ENCODE measurements at places on chromosomes 4 and X.

GRCh38 chrX:69508610-69509009, 4.5 kb downstream of the NALF2 start:
- no peak for DNase-seq

GRCh38 chr4:55725057-55725456, 89.0 kb upstream of the NMU start:
- no peak for DNase-seq

DNA sequence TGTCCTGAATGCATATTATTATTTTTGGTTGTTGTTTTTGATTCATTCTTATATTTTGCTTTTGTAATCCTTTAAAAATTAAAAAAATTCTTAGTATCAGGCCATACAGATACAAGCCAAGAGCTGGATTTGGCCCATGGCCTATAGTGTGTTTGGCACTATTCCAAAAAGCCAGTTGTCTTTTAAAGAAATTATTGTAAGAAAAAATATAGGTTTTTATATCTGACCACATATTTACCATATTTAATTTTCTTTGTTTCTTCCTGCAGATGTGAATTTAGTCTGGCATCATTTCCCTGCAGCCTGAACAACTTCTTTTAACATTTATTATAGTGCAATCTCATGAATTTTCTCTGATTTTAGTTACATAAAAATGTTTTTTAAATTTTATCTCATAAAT, 652.8 kb upstream of the NR3C2 start:
- no peak for DNase-seq

GRCh38 chr4:8835521-8836365, 35.9 kb downstream of the HMX1 start:
- DNase-seq, result no peak

GRCh38 chr4:54384563-54384962, 155.5 kb downstream of the PDGFRA start:
- peak; percentile 54 for DNase-seq

- no peak for DNase-seq
These were observed 197.1 kb downstream of the RASL11B start for GRCh38 chr4:53059256-53059655.

DNA sequence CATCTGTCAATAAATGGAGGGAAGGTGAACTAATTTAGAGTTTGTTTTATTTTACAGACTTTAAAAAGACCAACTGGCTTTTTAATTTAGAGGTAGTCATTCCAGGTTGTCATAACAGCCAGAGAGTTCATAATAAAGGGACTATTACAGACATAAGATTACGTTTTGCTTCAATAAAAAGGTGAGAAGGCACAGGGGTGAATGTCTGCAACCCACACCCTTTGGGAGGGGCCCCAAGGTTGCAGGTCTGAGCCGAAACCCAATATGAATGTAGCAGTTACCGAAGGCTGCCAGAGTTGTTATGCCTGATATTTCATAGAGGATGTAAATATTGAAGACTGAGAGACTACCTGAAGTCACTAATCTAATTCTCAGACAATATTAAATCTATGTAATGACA, 329.7 kb upstream of the GALNT7 start:
- no peak for DNase-seq

DNA sequence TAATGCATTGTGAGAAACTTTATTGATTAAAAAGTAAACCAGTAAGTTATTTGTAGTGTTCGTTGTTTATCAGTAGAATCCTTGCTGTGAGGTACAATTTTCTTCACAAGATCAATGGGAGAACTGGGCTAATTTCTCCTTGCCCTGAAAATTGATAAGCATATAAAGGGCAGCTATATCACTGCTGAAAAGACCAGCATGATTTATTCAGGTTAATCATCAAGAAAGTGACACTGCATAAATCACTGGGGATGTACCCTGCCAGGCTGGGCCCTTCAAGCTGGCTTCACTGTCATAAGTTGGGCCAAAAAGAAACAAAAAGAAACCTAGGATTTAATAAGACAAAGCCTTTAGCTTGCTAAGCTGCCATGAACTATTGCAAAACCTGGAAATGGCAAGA, 746.7 kb downstream of the STPG2 start:
- no peak for DNase-seq

DNA sequence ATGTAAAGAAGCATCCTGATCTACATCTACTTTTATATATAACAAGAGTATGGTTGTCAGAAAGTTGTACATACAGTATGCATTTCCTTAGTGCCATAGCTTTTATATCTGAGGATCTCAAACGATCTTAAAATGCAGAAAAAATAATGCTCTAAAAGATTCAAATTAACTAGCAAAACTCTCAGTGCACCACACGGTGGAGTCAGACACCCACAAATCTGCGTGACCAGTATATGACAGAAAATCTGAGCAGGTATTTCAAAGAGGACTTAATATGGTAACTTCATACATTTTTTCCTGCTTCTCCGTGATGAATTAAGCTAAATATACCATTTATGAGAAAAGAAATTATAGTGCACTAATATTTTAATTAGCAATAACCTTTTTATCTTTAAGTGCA, 803.0 kb downstream of the DMD start:
- peak; percentile 2 for DNase-seq

GRCh38 chr4:952881-953573, 20.3 kb downstream of the DGKQ start:
- DNase-seq, result no peak

- DNase-seq, result no peak
These were observed 130.8 kb downstream of the ANAPC10 start for GRCh38 chr4:144967161-144967560.

DNA sequence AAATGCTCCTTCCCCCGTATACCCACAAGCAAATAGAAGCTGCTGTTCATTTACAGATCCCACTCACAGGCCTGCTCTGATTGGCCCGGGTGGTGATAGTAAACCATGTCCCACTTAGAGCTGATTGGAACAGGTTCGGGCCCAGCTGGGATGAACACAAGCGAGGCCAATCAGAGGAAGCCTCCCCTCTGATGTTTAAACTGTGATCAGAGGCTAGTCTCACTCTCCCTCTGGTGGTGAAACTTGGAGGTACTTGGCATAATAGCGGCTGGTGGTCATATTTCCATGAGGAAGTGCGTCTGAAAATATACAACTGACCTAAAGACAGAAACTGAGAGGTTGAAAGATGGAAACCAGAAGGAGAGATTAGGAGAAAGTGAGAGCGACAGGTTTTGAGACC, 51.5 kb upstream of the TRPC3 start:
- peak; percentile 52 for DNase-seq

GRCh38 chr4:145938618-145939440, at the start of gene ZNF827:
ZNF827 (minus strand) TSS chr4:145938823; CDS start chr4:145938407, 416 bp downstream.
- peak; percentile 73 for DNase-seq

DNA sequence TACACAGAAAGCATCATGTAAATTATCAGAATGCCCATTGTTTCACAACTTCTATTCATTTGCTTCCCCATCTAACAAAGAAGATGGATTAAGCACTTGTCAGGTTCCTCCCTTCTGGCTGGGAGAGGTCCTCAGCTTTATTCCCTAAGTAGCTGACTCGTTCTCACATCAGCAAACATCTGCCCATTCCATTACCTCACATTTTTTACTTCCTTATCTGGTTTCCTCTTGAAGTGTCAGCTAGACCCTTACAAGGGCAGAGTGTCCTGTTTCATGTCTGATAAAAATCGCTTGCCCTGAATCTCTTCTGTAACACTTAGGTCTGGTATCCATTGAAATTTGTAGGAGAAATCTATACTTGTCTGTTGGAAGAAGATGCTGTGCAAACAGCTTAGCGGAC, 34.7 kb downstream of the TMPRSS11A start:
- peak; percentile 26 for DNase-seq

- no peak for DNase-seq
These were observed 935.6 kb downstream of the PDHA2 start for GRCh38 chr4:96775501-96775900.

- peak; percentile 5 for DNase-seq
These were observed 151.0 kb downstream of the SH2D1A start for GRCh38 chrX:124497386-124497785.

DNA sequence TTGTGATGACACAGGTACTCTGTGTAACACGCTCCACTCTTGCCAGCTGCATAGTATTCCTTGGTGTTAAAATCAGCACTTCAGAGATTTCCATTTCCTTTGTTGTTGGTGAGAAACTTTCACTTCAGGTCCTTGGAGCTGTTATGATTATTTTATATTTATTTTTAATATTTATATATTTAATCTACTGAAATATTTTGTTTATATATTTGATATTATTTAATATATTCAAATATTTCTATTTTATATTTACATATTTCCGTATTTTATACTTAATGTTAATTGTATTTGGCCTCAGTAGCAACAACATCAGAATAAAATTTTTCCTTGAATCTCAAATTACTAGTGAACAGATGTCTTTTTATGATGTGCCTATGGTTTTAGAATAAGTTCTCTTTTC, 225.3 kb downstream of the MAGEB17 start:
- DNase-seq, result no peak

DNA sequence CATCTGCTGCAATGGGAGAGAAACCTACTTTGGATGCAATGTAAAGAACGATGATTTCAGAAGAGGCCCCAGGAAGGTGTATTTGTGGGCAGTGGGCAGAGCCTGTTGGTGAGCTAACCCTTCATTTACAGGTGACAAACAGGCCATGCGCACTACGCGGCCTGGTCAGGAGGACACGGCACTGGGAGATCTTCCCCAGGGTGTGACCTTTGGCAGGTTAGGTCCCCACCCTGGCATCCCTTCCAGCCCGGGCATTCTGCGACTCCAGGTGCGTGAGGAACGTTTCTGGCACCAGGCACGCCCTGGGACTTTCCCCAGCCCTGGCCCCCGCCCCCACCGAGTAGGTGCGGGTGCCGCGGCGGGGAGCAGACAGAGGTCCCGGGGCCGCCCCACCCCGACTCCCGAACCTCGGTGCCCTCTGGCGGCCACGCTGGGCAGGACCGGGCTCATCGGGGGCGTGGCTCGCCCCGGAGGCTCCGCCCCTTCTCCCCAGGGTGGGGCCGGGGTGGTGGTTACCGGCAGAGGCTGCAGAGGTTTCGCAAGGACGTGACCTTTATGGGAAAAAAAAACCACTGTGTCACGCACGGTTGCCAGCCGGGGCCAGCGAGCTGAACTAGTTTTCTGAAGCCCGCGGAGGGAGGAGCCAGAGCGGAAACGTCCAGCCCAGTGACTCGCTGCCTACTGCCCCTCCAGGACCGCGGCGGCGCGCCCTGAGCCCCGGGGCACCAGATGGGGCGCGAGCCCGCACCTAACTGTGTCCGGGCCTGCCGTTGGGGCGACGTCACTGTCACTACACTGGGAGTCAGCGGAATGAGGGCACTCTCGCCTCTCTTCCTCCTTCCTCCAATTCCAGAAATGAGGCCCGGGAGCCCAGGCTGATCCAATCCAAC, 5.0 kb upstream of the NYX start:
- DNase-seq, result peak; percentile 90

DNA sequence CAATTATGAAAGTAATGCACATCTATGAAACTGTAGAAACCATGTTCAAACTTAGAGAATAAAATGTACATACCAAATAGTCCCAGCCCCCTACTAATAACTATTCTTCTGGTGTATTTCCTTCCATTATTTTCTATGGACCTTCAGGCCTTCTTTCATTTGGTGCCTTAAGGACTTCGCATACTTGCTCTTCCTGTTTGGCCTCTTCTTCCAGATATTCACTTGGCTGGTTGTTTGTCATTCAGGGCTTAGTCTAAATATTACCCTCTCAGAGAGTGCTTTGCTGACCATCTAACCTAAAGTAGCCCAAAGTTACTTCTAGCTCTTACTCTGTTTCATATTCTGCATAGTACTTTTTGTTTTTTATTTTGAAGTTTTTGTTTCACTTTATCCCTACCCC, 70.3 kb upstream of the ARMCX2 start:
- DNase-seq, result no peak

DNA sequence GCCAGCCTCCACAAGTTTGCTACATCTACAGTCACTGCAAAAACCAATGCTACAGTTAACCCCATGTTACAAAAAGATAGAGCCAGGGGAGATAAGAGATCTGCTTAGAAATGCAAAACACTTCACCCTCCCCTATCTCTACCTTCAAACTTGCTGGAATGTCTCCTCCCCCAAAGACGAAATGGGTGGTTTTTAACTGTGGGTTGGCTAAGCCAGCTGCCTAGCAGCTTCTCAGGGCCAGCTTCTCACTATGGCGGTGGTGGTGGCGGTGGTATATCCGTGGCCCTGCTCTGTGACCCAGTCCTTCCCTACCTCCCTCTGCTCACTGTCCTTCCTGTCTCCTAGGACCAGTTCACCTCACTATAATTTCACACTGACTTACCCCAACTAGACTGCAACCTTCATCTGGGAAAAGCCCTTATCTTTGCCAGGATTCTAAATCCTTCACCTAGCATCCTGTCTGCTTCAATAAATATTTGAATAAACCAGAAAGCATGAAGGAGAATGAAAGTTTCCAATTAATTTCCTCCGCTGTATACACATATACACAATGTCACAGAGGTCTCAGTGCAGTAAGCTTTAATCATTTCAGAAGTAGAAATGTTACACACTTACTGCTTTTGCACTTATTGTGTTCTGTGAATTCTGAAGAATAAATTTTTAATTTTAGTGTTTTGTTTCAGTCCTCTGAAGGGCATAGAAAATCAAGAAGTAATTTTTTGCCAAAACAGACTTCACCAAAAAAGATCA, 46.3 kb downstream of the SH3KBP1 start:
- no peak for DNase-seq

DNA sequence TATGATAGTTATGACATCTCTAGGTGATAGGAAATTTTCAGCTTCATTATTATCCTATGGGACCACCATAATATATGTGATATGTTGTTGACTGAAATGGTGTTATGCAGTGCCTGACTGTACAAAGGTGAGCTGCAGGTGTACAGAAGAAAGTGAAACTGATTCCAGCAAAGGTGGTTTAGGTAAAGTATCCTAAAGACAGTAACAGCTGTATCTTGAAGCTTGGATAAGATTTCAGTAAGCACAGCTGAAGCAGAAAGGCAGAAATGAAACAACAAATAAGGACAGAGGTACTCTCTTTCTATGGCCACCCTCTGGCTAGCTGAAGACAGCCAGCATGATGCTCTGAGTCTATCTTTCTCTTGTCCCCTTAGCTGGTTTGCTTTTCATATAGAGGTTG, 30.0 kb upstream of the PGK1 start:
- no peak for DNase-seq

DNA sequence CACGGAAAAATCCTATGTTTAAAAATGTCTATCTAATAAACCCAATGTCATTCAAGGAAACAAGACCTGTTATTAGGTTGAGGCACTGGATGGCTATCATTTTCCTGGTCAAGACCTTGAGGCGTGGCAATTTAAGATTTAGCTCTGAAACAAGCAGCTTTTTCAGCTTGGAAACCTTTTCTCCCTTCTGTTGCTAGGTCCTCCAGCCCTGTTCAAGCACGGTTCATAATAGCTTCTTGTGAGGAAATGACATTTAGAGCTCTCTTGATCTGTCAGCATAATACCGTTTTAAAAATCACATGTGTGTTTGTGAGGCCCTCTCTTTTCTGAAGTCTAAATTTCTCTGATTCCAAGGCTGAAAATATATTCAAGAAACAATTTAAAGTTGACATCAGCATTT, 133.6 kb upstream of the GRPR start:
- no peak for DNase-seq

DNA sequence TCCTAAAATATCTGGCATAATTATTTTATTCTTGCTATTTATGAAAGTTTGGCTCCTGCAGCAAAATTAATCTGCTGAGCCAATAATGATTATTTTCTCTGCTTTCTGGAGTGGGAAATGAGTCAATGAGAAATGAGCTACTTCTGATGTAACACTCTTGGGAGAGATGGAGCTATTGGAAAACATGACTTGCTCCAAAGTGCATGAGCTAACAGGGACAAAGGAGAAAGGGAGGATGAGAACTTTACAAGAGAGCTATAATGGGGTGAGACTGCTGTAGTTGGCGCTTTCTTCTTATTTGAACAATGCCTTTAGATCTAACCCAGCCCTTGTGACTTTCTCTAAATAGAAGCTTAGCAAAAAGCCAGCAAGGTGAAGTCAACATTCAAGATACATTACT, 615.1 kb downstream of the ANKRD50 start:
- DNase-seq, result peak; percentile 74

- DNase-seq, result no peak
These were observed 30.2 kb upstream of the PLCXD1 start for GRCh38 chrX:250965-251364.

All from fibroblast of mammary gland (primary cell).